ENCODE measurements at places on chromosomes 6 and 20. TPM values are rescaled to one million over a fixed set of nuclear protein-coding genes. Genes with fewer than 3 reads are reported as not detected.

DNA sequence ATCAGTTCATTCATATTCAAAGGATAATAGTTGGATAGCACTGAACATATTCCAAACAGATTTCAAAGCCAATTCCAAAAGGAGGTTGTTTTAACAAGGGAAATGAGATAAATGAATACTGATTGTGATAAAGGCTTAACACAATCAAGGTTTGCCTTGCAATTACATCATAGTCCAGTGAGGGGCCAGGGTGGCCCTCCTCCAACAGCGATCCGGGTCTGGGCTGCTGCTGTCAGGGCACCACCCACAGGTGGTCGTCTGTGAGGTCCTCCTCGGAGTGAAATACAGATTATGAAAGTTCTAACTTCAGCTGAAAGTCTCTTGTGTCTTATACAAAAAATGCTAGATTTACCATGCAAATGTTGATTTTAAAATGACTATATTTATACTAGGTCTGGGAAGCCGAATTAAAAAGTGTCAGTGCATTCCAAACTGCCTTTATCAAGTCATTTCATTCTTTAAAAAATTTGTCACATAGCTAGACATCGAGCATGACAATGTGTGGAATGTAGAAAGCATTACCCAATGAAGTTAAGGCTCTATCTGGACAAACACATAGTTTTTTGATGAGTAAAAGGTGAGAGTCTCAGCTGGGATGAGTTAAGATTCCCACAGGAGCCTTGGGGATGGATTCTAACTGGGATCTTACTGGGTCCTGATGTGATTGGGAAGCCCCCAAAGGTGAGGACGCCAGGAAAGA lies 65.9 kb upstream of the SLC22A23 start:
- DNase-seq: no peak
- H3K27me3 ChIP-seq: no peaks in the 10 kb centered on the region
- H3K4me1 ChIP-seq: no peaks in the 10 kb centered on the region
- no peak overlapping the region for H3K4me3 ChIP-seq
- no peaks in the 10 kb centered on the region for H3K36me3 ChIP-seq

DNA sequence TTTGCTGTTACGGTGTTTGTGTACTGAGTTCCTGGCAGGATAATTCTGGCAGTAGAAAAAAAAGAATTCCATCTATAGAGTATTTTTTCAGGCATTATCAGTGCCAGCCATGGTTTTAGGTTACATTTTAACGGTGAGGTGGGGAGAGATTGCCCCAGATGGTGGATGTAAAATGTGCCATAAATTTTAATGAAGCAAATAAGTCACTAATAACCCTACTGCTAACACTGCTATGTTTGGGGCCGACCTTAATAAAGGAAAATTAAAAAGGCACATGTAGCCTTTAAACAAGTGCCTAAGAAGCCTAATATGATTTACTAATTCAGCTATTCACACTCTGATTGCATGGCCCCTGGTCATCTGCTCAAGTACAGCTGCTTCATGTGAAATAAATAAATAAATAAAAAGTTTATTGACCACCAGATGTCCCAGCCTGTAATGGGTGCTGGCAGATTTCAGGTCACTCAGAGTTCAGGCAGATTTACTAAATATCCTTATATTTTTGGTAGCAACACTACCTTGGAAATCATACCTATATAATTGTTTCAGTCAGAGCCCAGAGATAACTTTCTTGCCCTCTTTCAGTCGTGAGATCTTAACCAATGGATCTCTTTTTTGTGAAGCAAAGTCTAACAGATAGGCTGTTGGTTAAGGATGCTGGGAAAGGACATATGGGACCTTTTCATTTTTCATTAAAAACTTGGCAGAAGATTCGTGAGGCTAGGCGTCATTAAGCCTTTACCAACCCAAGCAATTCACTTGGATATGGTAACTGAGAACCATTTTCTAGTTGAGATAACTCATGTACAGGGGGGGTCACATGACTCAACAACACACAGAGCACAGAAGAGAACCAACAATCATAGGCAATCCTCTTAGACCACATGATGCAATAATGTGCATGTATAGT lies 495.0 kb upstream of the NRSN1 start:
- DNase-seq: no peak
- no peaks in the 10 kb centered on the region for H3K27me3 ChIP-seq
- H3K4me3 ChIP-seq: no peak overlapping the region
- H3K36me3 ChIP-seq: no peaks in the 10 kb centered on the region
- no peaks in the 10 kb centered on the region for H3K4me1 ChIP-seq
- no peak overlapping the region for H3K27ac ChIP-seq

- no peak for DNase-seq
- no peaks in the 10 kb centered on the region for H3K36me3 ChIP-seq
- no peaks in the 10 kb centered on the region for H3K4me1 ChIP-seq
- H3K27me3 ChIP-seq: peaks cover 35% of the 10 kb centered on the region
- no peak overlapping the region for H3K27ac ChIP-seq
Measured at GRCh38 chr20:6780433-6781190, 13.1 kb downstream of the BMP2 start.

TRIM10 gene
- not detected for total RNA-seq

MMP24 gene
- 0.20 TPM for total RNA-seq

IYD gene
- not detected for total RNA-seq

DYNLT1 gene
- total RNA-seq: 138 TPM
